Hematopoietic multipotent progenitor cell treated with erythropoietin and hydrocortisone succinate and interleukin-3 and kit ligand, for 15 days (in vitro differentiated cells): ENCODE measurements at places on chromosomes 3 and 15.

GRCh38 chr15:94234300-94234699, 2.9 kb downstream of the MCTP2 start:
- DNase-seq, result no peak

GRCh38 chr15:38463893-38464292, 10.0 kb downstream of the FAM98B start:
- DNase-seq, result no peak

DNA sequence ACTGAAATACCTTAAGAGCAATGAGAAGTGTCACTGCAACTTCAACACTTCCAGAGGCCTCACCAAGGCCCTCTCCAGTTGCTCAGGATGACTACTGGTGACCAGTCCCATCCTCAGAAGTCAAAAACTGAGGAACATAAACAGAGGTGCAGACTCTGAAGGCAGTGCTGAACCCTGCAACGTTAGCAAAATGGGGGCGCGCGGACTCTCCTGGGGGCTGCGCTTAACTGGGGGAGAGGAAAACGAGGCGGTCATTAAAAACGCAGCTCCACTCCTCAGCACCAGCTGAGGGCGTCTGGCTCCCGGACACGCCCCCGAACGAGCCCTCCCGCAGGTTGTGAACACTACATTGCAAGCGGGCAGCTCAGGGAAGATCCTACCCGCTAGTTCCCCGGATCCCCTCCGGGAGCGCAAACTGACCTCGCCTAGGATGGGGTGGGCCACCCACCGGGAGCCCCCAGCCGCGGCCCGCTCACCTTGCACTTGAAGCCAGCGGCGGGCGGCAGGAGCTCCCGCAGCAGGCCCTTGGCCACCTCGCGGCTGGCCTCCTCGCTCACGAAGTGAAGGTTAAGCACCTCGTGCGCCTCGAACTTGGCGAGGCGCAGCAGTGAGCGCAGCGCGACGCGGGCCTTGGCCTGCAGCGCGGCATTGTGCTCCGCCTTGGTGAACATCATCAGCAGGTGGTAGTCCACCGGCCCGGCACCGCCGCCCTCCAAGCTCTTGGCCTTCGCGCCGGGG, 711 bp downstream of the XXYLT1 start:
- DNase-seq, result peak; percentile 40

GRCh38 chr3:113496924-113497323, 18.0 kb downstream of the SPICE1 start:
- no peak for DNase-seq

DNA sequence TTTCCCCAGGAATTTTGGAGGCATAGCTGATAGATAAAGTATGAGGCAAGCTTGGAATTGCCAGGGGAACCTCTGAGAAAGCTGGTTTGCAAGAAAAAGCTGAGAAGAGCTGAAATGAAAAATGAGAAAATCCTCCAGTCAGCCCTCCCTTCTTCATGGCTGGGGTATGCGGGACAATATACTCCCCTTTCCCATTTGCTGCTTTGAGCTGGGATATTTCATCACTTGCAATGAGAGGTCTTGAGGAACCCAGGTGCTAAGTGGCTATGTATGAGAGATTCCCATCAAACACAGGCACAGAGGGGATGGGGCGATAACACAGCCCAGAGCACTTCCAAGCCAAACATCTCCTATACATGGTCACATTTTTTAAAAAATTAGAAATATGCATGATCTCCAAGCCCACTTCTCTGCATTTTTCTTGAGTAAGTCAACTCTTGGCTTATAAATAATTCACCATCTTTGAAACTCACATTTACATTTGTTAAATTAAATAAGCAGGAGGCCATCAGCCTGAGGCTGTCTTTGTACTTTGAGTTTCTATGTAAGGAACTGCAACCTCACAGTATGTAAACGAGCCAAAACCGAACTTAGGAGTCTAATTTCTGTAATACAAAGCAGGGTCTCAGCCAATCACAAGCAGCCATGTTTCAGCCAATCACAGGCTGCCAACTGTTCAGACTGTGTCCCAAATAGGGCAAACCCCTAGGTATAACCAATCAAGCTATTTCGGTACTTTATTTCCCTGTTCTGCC, 983.6 kb upstream of the NR2F2 start:
- DNase-seq, result no peak

DNA sequence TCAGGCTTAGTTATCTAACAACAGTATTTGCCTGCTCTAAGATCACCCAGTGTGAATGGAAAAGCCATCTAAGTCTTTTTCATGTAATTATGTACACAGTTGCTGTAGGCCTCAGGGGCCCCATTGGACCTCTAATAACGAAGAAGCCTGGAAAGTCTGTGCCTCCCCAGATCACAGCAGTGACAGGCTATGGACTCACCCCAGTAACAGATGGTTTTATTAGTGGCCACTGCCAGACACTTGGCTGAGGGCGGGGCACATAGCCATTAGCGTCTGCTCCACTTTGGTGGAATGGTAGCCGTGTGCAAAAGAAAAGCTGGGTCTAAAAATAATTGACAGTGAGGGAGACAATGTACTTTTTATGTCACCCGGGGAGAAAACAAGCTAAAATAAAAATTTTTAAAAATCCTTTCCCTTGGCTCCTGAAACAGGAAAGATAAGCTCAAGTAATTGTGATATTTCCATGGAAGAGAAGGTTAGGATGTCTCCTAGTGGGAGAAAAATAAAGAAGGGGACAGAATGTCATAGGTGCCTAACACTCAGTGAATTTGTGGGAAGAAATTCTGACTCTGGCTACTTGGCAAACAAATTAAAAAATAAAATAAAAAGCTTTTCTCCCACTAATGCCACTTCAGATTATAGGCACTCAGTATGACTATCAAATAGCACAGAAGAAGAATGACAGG, 44.3 kb upstream of the ZNF385D start:
- DNase-seq, result no peak

DNA sequence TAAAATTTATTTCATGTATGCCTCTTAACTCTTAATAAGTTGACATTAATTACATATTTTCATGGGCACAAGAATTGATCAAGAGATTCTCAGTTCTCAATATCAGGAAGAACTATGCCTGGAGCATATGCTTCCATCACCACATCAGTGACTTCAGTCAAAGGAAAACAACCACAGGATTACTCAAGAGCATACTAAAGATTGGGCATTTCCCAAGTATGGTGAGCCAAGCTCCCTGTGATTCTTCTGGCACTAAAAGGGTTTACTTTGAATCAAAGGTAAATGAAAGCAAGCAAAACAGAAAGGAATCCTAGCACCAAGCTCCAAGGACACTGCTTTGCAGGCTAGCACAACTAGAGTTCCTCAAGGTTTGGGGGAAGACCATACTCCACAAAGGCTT, 44.6 kb downstream of the FMN1 start:
- DNase-seq, result no peak

GRCh38 chr3:17135696-17136095, 250.9 kb downstream of the PLCL2 start:
- no peak for DNase-seq

GRCh38 chr3:38453913-38454177, 155 bp downstream of the ACVR2B start:
- no peak for DNase-seq

DNA sequence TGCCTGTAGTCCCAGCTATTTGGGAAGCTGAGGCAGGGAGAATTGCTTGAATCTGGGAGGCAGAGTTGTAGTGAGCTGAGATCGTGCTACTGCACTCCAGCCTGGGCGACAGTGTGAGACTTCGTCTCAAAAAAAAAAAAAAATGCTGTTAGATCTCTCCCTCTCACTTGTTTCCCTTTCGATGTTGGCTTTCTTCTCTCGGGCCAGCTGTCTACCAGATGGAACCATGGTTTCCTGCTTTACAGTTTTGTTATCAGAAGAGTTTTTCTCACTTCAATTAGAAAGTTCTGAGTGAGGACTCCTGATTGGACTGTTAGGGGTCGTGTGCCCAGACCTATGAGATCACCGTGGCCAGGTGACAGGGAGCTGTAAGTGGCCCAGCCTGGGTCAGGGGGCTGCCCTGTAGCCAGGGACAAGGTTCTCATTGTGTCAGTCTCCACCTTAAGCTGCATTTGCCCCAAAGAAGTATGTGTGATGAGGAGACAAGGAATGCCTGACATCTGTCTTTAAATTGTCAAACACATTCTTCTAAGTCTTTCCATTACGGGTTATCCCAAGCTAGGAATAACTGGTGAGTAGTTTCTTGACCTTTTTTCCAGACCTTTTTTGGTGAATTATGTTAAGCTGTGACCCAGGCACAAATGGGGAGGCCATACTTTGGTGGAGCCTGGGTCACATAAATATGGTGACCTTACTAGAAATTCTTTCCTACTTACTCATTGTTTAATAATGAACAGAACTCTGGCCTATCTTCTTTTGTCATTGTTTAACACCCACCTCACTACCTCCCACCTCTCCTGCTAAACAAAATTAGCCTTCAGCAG, 25.2 kb downstream of the SNAPC5 start:
- DNase-seq, result no peak

DNA sequence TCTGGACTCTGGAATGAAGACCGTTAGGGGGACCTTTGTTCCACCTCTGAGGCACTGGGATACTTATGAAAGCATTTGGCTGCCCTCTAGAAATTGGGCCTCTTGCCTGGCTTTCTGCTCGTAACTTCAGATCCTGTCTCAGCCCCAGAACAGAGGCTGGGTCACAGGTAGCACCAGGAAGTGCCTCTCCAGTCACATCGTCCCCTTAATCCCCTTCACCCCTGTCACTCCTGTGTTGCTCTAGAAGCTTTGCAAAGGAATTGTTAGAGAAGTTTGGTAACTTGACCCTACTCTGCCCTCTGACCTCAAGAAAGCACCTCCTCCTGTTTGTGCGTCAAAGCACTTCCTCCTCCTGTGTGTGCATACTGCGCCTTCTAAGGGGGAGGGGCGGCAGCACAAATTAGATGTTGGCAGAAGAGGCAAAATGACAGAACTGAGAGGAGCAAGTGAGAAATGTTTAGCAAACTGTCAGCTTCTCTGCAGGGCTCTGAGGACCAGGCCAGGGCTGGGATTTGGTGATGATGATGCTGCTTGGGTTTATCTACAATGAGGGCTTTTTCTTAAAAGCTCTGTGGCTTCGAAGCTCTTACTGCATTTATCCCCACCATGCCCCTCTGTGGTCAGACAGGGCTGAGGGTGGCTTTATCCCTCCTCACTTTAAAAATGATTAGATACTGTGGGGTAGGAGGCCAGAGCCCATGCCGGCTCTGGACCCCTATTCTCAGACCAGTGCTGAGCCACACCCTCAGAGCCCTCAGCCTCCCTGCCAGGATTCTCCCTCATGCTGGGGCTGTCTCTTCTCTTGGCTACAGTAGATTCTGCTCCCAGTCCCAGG, 76.2 kb downstream of the LARS2 start:
- DNase-seq, result no peak

DNA sequence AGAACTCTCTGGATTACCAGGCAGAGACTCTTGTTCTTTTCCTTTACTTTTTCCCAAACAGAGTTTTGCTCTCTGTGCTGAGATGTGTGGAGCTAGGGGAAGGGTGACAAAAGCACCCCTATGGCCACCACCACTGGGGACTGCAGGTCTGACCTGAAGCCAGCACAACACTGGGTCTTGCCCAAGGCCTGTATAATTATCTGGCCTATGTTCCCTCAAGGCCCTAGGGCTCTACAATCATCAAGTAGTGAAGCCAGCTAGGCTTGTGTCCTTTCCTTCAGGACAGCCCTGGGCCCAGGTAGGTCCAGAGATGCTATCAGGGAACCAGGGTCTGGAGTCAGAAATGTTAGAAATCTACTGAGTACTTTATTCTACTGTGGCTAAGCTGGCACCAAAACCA, 28.4 kb downstream of the MYO1E start:
- no peak for DNase-seq

DNA sequence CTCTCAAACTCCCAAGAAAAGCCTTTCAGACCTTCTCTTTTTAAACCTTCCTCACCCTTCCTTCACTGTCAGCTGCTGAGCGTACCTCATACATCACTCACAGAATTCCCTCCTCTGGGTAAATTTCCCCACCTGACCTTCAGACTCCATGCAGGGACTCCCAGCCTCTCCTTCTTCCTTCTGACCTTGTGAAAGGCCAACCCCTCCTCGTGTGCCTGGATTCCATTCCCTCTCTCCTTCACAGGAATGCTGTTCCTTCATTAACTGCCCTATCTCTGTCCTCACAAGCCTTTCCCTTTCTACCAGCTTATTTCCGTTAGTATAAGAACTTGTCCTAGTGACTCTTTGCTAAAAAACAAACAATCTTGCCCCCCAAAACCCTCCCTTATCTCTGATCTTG, 69.7 kb upstream of the MME start:
- DNase-seq, result no peak

DNA sequence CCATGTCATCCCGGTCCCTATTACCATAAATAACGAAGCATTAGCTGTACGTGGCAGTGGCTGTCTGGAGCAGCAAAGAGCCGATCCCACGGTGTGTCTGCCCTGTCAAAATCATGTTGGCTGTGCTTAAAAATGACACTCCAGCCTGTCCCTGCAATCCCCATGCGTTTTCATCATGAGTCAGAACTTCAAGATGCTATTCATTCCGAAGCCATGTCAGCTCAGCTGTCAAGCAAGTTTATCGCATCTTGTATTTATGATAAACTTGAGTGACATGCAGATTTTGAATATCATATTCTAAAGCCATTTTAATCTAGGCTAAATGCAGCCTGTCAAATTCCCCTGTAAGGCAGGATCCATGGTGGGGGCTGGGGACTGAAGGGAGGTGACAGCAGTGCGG, 152.4 kb downstream of the TJP1 start:
- DNase-seq, result no peak

- DNase-seq, result no peak
These were observed 9.1 kb downstream of the CCR4 start for GRCh38 chr3:32960404-32961170.

GRCh38 chr3:56123487-56123886, 344.8 kb downstream of the ERC2 start:
- no peak for DNase-seq

DNA sequence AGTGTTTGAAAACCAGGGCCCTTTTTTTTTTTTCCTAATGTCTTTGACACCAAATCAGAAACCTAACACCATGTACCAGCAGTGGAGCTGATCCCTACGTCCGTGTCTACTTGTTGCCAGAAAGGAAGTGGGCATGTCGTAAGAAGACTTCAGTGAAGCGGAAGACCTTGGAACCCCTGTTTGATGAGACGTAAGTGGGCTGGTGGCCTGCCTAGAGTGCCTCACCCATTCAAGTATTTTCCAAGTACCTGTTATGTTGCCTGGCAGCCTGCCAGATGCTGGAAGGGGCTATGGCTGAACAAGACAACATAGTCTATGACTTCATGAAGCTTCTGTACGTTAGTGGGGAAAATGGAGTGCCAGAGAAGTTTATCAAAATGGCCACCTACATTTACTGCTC, 39.7 kb downstream of the ESYT3 start:
- DNase-seq, result no peak

GRCh38 chr3:122984007-122984406, 43.6 kb downstream of the SEMA5B start:
- DNase-seq, result no peak

DNA sequence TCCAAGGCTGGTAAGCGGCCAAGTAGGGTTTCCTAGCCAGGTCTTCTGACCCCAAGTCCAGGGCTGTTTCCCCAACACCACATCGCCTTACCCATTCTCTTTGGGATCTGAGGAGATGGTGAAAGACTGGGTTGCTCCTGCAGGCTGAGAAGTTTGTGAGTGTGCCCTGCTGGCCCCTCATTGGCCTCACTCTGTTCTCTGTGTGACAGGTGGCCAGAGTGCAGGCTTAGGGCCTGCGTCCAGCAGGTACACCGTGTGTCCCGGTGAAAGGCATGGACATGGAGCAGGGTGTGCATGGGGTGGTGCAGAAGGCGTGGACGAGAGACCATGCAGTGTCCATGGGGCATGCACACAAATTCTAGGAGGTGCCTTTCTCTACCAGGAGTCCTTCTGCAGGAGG, 91.3 kb downstream of the DGKG start:
- no peak for DNase-seq
